ENCODE measurements at places on chromosomes 3 and 15. TPM values are rescaled to one million over a fixed set of nuclear protein-coding genes. Genes with fewer than 3 reads are reported as not detected.

Gene ARPIN
- total RNA-seq, result not detected

- DNase-seq, result no peak
Measured at GRCh38 chr3:113165841-113166240, 45.5 kb upstream of the BOC start.

- DNase-seq, result no peak
Measured at GRCh38 chr3:151477591-151478334, 16.9 kb upstream of the IGSF10 start.

DNA sequence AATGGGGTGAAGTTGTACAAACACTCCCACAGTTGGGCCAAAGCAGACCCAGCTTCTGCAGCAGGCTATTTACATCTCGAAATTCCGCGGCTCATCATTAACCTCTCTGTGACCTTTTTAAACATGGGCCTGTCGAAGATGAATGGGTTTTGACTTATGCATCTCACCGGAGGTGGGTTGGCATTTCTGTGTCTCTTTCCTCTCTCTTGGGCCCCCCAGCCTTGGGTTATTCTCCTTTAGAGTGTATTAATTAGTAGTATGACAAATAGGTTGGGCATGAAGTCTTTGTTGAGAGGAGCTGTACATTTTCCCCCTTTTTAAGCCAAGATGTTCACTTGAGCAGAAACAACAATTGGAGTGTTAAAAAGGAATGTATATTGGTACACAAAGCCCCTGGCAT lies 9.8 kb downstream of the SMAD6 start:
- DNase-seq, result no peak

Gene RASL12
- not detected for total RNA-seq

Gene DISP2
- 0.60 TPM for total RNA-seq

Gene KLHL40
- total RNA-seq, result not detected

Gene SPTSSB
- total RNA-seq, result not detected

GRCh38 chr3:64220161-64220914 lies 4.9 kb downstream of the PRICKLE2 start:
- no peak for DNase-seq

Gene DLL4
- total RNA-seq, result not detected

DNA sequence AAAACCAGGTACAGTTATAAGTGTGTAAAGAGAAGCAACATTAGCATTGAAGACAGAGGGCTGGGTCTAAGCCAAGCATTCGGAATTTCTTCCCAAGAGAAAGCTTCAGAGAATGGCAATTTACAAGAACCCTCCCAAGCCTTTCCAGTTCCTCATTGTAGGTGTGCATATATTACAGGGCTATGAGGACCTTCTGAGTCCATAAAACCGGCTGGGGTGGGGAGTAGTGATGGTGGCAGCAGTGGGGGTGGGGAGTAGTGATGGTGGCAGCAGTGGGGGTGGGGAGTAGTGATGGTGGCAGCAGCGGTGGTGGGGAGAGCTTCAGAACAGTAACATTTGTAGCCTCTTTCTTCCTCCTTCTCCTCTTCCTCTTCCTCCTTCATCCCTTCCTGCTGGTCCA lies 368.7 kb upstream of the UMPS start:
- no peak for DNase-seq

GRCh38 chr3:153853163-153853562 lies 268.0 kb upstream of the ARHGEF26 start:
- no peak for DNase-seq

DNA sequence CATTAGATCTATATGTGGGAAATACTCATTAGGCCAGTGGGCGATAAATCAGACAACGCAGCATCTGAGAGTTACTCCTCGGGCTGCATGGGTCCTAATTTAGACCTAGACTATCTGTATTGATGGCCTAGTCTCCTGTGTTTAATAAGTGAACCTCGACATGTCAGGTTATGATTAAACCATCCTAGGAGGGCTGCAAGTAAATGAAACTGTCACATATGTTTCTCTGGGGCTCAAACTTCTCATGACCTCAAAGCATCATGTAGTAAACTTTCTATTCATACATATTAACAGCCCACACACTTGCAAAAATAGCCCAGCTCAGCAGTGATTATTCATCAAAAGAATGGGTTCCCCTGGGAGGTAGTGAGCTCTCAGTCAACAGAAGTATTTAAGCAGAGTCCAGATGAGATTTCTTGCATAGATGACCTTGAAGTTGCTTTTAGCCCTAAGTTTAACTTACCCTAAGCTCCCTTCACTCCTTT lies 51.6 kb downstream of the RAB11A start:
- no peak for DNase-seq

DNA sequence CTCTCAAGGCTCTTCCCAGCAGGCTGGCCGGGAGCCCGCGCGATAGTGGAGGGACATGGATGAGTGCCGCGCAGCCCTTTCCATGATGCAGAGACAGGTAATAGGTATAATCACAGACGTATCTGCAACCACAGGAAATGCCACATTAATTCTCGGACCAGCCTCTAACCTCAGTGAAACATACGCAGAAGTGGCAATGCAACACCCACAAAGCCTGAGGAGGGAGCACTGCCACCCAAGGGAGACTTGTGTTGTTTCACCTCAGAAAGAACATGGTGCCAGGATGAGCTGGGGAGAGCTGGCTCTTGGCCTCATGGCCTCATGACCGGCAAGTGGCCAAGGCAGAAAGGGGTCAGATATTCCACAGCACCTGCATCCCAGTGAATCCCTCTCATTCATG lies 39.0 kb downstream of the PGPEP1L start:
- no peak for DNase-seq

GRCh38 chr3:56864090-56864489 lies 62.3 kb upstream of the ARHGEF3 start:
- no peak for DNase-seq

Gene IQCH
- total RNA-seq, result 0.77 TPM

DNA sequence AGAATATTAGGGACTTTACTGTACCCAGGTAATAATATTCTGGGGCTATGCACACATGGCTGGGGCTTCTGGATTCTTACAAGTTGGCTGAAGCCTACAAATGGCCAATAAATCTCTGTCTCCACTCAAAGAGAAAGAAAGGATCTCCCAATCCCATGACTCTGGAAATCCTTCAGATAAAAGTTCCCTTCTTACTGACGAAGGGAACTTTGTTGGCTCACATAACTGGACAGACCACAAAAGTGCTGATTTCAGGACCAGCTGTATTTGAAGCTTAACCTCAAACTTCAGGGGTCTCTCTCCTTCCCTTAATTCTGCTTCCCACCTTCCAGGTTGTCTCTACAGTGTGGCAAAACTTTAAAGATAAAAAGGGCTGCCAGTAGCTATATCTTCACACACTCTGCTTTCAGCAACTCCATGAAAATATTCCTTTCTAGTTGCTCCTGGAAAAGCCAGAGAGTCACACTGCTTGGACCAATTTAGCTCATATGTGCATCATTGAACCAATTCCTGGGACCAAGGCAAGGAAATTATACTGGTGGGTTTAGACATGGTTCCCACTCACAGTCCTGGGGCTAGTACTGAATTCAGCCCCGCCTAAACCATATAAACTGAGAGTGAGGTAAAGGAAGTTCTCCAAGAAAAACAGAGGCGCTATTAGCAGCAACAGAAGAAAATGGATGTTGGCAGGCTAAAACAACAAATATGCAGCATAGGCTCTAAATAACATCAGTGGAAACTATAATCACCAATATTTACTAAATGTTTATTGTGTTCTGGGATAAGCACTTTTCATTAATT lies 290.0 kb upstream of the GADL1 start:
- no peak for DNase-seq

Gene SLC28A2
- not detected for total RNA-seq

DNA sequence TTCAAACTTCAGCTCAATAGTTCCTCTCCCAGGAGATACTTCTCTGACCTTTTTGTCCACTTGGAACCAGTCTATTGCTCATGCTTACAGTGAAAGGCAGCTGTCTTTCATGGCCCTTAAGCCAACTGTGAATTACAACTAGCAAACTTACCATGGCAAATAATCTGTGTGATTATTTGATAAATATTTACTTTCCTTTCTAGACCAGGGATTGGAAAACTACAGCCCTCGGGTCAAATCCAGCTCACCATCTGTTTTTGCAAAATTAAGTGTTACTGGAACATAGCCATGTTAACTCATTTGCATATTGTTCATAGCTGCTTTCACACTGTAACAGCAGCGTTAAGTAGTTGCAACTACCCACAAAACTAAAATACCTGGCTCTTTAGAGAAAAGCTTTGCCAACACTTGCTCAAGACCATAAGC lies 289.1 kb upstream of the MCTP2 start:
- DNase-seq, result no peak

- DNase-seq, result no peak
Measured at GRCh38 chr3:104614564-104614963, 752.1 kb upstream of the ALCAM start.

Data from activated CD4-positive, alpha-beta T cell treated with anti-CD3 and anti-CD28 coated beads, Interleukin-2, amount 10 ng/mL, durations not matched to agents 7 days and 5 days (primary cell).